ENCODE measurements at places on chromosomes 7 and 10. TPM values are rescaled to one million over a fixed set of nuclear protein-coding genes. Genes with fewer than 3 reads are reported as not detected.

GRCh38 chr10:129043691-129044090 is 423.4 kb upstream of the MGMT start:
- no peak overlapping the region for H3K4me3 ChIP-seq
- H3K27me3 ChIP-seq = no peaks in the 10 kb centered on the region
- no peak overlapping the region for H3K27ac ChIP-seq
- no peaks in the 10 kb centered on the region for H3K36me3 ChIP-seq
- H3K4me1 ChIP-seq = no peaks in the 10 kb centered on the region

The SPDYE2 gene
- not detected for total RNA-seq

GRCh38 chr10:88886557-88886956 is 6.5 kb downstream of the STAMBPL1 start:
- H3K27ac ChIP-seq = no peak overlapping the region
- no peak for DNase-seq
- peaks cover 33% of the 10 kb centered on the region for H3K27me3 ChIP-seq

GRCh38 chr7:96127746-96128145 is 194.2 kb downstream of the SLC25A13 start:
- H3K36me3 ChIP-seq = peaks cover 33% of the 10 kb centered on the region
- H3K4me3 ChIP-seq = no peak overlapping the region
- no peaks in the 10 kb centered on the region for H3K27me3 ChIP-seq
- no peak for DNase-seq

The FBXL13 gene
- 2.7 TPM for total RNA-seq

GRCh38 chr10:127195571-127196281 is 665 bp downstream of the INSYN2A start:
- H3K4me3 ChIP-seq = peak overlapping the region; percentile 61
- peak; percentile 77 for DNase-seq
- H3K36me3 ChIP-seq = no peaks in the 10 kb centered on the region
- H3K4me1 ChIP-seq = peaks cover 6% of the 10 kb centered on the region
- peaks cover 42% of the 10 kb centered on the region for H3K27me3 ChIP-seq
- no peak overlapping the region for H3K27ac ChIP-seq

- H3K36me3 ChIP-seq = no peaks in the 10 kb centered on the region
- no peaks in the 10 kb centered on the region for H3K4me1 ChIP-seq
- peaks cover 11% of the 10 kb centered on the region for H3K27me3 ChIP-seq
- no peak overlapping the region for H3K27ac ChIP-seq
- no peak overlapping the region for H3K4me3 ChIP-seq
Measured at GRCh38 chr7:25964483-25964991, 187.5 kb upstream of the NFE2L3 start.

GRCh38 chr10:116888380-116889055 is 39.2 kb downstream of the ENO4 start:
- H3K27ac ChIP-seq = no peak overlapping the region
- peaks cover 14% of the 10 kb centered on the region for H3K36me3 ChIP-seq
- peak; percentile 84 for DNase-seq
- peaks cover 23% of the 10 kb centered on the region for H3K4me1 ChIP-seq
- no peaks in the 10 kb centered on the region for H3K27me3 ChIP-seq

- H3K4me3 ChIP-seq = no peak overlapping the region
- no peak for DNase-seq
- no peaks in the 10 kb centered on the region for H3K4me1 ChIP-seq
- peaks cover 4% of the 10 kb centered on the region for H3K27me3 ChIP-seq
Measured at GRCh38 chr10:7718685-7719084, 15.6 kb downstream of the ITIH2 start.

The DNA2 gene
- total RNA-seq = 22.3 TPM

The CLCN1 gene
- total RNA-seq = not detected

DNA sequence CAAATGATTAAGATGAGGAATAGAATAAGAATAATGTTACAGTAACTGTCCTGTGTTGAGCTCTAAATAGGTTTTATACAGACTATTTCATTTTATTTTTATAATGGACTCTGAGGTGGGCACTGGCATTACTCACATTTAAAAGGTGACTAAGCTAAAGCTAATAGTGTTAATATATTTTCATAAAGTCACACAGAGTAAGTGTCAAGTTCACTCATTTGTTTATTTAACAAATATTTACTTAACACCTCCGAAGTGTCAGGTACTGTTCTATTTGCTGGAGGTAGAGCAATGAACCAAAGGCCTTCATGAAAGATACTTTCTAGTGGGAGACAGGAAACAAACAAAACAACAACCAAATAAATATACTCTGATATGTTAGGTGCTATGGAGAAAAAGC is 44.0 kb downstream of the ASB4 start:
- DNase-seq = no peak
- no peaks in the 10 kb centered on the region for H3K36me3 ChIP-seq
- no peak overlapping the region for H3K27ac ChIP-seq

DNA sequence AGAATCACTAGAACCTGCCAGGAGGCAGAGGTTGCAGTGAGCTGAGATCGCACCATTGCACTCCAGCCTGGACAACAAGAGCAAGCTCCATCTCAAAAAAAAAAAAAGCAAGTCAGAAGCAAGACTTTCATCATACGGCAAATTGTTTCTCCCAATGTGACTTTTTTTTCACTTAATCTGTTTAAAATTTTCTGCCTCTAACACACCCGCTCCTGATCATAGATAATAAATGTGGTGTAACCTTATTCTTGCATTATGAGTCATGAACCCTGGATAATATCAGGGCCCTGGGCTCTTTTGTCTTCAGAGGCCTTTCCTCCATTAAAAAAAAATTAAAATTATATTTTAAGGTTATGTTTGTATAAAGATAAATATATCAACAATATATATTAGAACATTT is 111.4 kb upstream of the JCAD start:
- H3K4me3 ChIP-seq = no peak overlapping the region
- no peaks in the 10 kb centered on the region for H3K36me3 ChIP-seq
- H3K27ac ChIP-seq = no peak overlapping the region
- H3K27me3 ChIP-seq = peaks cover 6% of the 10 kb centered on the region

The MNX1 gene
- 14.1 TPM for total RNA-seq

DNA sequence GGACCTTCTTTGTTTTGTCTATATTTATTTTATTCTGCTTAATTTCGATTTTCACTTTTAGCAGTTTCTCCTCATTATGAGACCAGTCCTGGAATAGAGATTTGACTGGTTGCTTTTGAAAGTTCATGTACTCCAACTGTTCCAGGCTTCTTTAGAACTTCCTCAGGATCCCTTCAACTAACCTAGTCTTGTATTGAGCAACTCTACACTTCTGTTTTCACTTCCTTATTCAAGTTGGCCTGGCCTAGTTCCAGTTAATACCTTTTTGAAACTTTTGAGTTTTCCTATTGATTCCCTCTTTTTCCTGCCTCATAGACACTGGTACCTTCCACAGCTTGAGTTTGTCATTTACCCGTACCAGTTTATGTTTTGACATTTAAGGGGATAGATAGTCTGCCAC is 421.7 kb downstream of the ATRNL1 start:
- no peaks in the 10 kb centered on the region for H3K4me1 ChIP-seq
- DNase-seq = no peak
- no peaks in the 10 kb centered on the region for H3K27me3 ChIP-seq

DNA sequence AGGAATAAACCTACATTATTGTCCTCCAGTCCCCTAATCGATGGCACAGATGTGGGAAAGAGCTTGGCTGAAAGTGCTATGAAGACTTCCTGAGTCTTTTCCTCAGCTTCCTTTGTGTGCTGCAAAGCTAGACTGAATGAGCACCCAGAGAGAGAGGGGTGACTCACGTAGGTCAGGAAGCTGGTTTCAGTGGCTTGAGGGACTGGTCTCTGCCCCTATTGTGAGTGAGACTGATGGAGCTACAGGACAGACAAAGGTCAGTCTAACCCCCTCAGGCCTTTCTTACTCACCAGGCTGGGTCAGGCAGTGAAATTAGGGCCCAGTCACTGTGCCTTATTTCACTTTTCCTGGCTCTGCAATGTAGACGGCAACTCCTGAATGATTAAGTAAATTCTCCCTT is 171.1 kb upstream of the GRB10 start:
- no peaks in the 10 kb centered on the region for H3K4me1 ChIP-seq
- H3K4me3 ChIP-seq = no peak overlapping the region
- no peaks in the 10 kb centered on the region for H3K27me3 ChIP-seq

DNA sequence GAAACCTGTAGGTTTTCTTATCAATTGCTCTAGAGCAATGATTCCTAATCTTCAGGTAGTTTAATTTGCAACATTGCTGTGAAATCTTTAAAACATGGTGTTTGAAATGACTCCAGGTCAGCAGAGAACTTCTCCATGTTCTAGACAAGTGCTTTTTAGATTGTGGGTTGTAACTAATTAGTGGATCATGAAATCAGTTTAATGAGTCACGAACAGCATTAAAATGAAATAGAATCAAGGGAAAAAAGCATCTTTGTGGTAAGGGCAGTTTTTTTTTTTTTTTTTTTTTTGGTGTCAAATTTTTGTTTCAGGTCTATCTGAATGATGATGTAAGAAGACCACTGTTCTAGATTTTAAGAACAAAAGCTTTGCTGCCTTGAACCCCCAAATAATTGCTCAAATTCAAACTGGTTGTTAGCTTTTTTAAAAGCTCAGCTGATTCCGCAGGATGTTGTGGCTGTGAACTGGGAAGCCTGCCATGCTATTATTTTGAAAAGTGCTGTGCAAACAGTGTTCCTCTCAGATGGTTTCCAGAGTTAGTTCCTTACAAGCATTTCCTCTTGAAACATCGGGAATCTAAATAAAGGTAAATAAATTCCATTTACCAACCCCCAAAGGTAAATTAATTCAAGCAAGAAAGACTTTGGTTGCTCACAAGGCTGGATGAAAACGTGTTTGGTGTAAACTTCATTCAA is 13.1 kb upstream of the PDK4 start:
- H3K27ac ChIP-seq = peak overlapping the region; percentile 22
- no peak for DNase-seq
- no peaks in the 10 kb centered on the region for H3K27me3 ChIP-seq

GRCh38 chr10:85922356-85923129 is 444.1 kb downstream of the GRID1 start:
- H3K36me3 ChIP-seq = no peaks in the 10 kb centered on the region
- no peak overlapping the region for H3K27ac ChIP-seq
- H3K4me1 ChIP-seq = peaks cover 6% of the 10 kb centered on the region
- no peaks in the 10 kb centered on the region for H3K27me3 ChIP-seq
- no peak for DNase-seq

The KLLN gene
- total RNA-seq = 0.32 TPM

The TMEM178B gene
- total RNA-seq = 1.7 TPM

The PLEKHS1 gene
- total RNA-seq = not detected

GRCh38 chr7:14236834-14237233 is 247.4 kb upstream of the ETV1 start:
- H3K36me3 ChIP-seq = no peaks in the 10 kb centered on the region
- H3K4me1 ChIP-seq = peaks cover 3% of the 10 kb centered on the region
- DNase-seq = no peak

- H3K36me3 ChIP-seq = no peaks in the 10 kb centered on the region
- H3K4me1 ChIP-seq = peaks cover 5% of the 10 kb centered on the region
Measured at GRCh38 chr7:116315293-116315692, 105.0 kb downstream of the TES start.

DNA sequence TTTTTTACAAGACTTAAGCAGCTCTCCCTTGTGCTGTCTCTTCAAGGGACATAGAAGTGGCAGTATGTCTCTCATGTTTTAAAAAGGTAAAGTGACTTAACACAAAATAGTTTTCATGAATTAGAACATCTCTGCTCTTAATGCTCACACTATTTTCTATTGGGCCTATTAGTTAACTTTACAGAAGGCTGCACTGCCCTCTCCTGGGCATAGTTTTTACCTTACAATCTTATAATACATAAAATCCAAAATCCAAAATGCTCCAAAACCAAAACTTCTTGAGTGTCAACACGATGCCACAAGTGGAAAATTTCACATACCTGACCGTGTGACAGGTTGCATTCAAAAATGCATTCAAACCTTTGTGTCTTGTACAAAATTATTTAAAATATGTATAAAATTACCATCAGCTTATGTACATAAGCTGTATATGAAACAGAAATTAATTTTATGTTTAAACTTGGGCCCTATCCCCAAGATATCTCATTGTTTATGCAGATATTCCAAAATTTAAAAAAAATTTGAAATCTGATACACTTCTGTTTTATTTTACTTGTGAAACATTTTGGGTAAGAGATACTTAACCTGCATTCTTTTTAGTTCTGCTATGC is 25.8 kb downstream of the TES start:
- H3K27ac ChIP-seq = no peak overlapping the region
- H3K27me3 ChIP-seq = peaks cover 3% of the 10 kb centered on the region
- H3K4me1 ChIP-seq = no peaks in the 10 kb centered on the region

DNA sequence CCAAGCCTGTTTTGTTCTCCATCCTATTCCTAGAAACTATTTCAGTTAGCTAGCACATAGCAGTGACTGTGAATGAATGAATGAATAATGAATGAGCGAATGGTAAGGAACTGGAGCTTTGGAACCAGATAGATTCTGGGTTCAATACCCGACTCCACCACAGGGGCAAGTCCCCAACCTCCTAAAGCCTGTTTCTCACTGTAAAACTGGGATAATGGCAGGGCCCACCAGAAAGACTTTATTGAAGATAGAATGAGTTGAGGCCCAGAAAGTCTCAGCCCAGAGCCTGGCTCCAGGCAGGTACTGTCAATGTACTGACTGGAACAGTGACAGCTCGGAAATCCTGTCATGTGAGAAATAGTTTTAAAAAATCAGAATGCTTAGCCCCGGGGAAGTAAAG is 1.1 kb upstream of the CDH23 start:
- peaks cover 74% of the 10 kb centered on the region for H3K27me3 ChIP-seq
- peaks cover 7% of the 10 kb centered on the region for H3K4me1 ChIP-seq
- no peak overlapping the region for H3K27ac ChIP-seq
- DNase-seq = peak; percentile 52
- H3K4me3 ChIP-seq = no peak overlapping the region

The AMPH gene
- total RNA-seq = 4.2 TPM

GRCh38 chr7:47502240-47502877 is 79.6 kb downstream of the TNS3 start:
- peaks cover 4% of the 10 kb centered on the region for H3K36me3 ChIP-seq
- no peaks in the 10 kb centered on the region for H3K4me1 ChIP-seq
- H3K27ac ChIP-seq = no peak overlapping the region
- H3K27me3 ChIP-seq = no peaks in the 10 kb centered on the region
- no peak for DNase-seq
